ENCODE measurements at places on chromosomes 1 and 21.

DNA sequence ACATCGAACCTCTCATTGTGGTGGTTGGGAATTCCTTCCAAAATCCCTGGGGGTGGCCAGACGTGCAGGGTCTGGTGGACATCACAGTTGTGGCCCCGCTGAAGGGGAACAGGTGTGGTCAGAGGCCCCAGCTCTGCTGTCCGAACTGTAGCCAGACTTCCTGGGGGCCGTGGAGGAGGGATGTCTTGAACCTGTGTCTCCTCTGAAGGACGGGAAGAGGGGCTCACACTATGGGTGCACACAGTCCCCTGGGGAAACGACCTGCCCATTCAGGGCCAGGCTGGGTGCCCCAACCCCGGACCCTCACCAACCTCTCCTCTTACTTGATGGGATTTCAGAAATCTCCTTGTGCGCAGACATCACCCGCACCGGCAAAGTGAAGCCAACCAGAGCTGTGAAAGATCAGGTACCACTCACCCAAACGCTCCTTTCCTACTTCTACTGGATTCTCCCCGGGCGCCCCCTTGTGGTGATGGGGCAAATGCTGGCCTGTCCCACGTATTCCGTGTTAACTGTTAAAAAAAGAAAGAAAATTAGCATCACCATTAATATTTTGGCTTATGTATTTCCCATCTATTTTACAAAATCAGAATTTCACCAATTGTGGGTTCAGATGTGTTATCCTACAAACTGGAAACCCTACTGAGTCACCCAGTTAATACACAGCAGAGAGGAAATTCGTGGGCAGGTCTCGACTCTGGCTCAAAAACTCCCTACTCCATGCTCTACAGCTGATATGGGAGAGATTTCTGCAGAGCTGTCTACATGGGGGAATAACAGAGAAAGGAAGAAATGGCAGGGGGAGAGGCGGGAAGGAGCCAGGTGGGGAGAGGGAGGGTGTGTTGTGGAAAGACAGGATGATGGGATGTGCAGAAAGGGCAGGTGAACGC, 28.1 kb downstream of the PADI4 start:
- DNase-seq, result peak; percentile 58

DNA sequence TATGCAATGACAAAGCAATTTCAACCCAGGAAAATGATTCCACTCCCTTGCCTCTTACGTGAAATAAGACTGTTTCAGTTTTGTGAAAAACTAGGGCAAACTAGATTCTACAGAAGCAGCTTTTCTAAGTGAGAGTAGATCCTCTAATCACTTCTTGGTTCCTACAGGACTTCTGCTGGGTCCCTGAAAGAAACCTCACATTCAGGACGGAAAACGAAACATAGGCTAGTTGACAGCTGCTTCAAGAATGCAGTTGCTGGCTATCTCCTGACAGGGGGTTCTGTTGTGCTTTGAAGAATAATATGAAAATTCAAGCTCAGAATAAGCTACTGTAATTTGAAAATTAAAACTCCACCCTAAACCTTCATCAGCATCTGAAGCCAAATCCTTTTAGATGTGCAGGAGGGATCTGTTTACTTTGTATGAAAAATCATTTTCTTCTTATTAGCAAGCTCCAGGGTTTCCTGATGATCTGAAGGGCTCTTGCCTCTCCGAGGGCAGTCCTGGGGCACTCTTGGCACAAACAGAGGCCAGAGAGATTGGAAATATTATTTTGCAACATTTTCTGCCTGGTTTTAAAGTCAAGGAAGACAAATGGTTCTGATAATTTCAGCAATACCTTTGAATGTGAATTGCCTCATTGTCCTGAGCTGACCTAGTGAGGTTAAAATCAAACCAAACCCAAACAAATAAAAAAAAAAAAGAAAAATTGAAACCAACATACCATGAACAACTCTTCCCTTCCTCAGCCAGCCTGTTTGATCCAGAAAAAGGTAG, 55.0 kb downstream of the NTMT2 start:
- DNase-seq, result no peak

- no peak for DNase-seq
Measured at GRCh38 chr21:25898671-25899070, 163.9 kb downstream of the GABPA start.

GRCh38 chr1:110687250-110687649, 12.5 kb upstream of the KCNA3 start:
- no peak for DNase-seq

DNA sequence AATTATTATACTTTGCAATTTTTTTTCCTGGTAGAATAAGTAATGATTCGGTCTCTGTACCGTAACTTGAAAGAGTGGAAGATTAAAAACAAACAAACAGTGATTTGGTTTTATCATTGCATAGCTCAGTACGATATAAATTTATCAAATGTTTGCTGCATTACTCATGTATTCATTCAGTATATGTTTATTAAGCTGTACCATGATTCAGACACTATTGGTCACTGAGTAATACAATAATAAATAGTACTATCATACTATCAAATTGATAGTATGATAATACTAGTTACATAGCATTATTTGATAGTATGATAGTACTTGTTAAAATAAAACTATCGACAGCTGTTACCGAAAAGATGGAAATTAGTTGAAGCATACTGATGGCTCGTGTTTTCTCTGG, 12.1 kb downstream of the CENPF start:
- DNase-seq, result no peak

DNA sequence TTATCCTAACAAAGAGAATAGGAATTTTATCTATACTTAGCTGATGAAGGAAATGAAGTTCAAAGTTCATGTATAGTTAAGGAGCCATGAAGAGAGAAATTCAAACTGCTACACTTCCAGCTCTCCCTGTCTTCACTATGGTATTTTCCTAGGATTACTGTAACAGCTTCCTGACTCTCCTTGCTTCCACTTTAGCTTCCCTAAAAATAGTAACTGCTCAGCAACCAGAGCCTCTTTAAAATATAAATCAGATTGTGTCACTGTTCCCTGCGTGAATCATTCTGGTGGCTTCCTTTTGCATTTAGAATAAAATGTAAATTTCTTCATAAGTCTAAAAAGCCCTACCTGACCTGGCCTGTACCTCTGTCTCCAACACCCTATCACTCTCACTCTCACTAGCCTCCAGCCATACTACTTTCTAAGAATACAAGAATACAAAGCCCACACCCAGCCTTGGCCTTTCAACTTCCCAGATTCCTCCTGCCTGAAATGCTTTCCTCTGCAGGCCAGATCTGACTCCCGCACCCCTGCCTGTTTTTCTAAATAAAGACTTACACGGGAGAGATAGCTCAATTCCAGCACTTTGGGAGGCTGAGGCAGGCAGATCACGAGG, 30.5 kb downstream of the OR10J1 start:
- DNase-seq, result no peak

DNA sequence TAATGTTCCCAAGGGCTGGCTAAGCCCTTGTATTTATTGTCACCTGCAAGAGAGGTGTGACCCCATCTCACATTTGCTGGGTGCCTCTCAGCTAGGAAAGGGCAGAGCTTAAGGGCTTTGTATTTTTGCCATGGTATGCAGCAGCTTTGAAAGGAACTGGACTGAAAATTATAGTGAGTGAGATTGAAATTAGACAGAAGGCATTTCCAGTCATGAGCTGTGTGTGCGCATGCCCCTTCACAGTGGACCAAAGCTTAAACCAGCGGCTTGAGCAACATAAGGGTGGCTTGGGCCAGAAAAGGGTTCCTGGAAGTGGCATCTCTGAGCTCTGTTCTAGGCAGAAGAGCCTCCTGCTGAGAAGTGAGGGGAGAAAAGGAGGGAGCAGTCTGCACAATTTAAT, 19.8 kb downstream of the MYOG start:
- no peak for DNase-seq

DNA sequence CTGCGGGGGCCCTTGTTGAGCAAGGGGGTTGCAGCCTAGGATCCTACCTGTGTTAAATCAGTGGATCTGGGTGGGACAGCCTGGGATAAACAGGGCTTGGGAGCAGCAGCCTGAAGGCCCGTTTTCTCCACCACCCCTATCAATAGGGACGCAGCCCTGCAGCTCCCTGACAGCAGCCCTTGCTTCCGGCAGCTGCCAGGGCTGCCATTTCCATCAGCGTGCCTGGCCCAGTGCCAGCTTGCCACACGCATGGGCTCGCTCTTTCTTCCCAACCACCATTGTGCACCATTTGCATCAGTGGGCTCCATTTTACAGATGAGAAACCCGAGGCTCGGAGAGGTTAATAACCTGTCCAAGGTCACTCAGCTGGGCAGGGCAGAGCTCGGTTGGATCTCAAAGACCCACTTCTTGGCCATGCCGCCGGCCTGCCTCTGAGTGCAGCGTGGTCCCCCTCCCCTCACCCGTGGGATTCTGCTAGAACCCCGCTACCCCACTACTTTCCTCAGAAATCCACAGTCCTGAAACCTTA, 3.8 kb downstream of the WNT4 start:
- DNase-seq, result no peak

DNA sequence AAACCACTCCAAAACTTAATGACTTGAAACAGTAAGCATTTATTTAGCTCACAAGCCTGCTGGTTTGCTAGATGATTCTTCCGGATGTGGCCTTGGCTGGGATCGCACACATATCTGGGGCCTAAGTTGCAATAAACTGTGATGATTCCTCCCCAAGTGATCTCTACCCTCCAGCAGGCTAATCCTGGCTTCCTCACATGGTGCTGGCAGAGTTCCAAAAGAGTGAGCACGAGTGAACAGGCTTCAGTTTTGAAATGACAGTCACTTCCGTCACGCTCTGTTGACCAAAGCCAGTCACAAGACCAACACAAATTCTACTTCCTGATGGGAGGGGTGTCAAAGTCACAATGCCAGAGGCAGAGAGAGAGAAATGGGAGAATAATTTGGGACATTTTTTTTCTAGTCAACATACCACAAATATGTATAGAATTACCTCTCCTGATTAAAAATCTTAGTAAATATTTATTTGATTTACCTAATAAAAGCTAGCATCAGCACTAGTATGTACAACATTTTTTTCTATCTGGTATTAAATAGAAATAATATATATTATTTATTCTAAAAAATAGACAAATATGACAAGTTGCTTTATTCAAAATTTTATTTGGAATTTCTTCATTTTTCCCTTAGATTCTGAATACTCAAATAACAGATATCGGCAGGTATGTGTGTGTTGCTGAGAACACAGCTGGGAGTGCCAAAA, 292.7 kb downstream of the TPR start:
- DNase-seq, result no peak

- DNase-seq, result no peak
Measured at GRCh38 chr1:7705048-7705907, 65.8 kb upstream of the VAMP3 start.

GRCh38 chr1:35047188-35047858, 15.6 kb upstream of the ZMYM6 start:
- DNase-seq, result no peak

DNA sequence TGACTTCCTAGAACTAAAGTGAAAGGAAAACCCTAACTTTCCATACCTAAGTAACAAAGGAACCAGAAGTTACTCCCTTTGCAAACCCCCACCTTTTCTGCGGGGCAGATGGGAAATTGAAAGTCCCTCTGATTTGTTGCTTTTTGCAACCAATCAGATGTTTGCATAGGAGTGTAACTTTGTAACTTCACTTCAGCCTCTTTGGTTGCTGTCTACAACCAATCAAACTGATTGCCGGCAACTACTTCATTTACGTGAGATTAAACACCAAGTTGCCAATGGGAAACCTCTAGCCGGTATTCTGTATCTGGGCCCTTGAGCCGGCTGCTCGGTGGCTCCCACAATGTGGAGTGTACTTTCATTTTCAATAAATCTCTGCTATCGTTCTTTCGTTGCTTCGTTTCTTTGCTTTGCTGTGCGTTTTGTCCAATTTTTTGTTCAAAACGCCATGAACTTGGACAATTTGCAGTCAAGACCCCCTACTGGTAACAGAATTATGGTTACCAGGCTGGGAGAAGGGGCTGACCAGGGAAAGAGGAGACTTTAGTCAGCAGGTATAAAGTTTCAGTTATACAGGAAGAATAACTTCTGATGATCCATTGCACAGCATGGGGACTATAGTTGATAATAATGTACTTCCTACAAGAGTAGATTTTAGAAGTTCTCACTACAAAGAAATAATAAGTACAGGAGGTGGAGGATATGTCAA, 69.2 kb upstream of the RGS2 start:
- DNase-seq, result no peak

DNA sequence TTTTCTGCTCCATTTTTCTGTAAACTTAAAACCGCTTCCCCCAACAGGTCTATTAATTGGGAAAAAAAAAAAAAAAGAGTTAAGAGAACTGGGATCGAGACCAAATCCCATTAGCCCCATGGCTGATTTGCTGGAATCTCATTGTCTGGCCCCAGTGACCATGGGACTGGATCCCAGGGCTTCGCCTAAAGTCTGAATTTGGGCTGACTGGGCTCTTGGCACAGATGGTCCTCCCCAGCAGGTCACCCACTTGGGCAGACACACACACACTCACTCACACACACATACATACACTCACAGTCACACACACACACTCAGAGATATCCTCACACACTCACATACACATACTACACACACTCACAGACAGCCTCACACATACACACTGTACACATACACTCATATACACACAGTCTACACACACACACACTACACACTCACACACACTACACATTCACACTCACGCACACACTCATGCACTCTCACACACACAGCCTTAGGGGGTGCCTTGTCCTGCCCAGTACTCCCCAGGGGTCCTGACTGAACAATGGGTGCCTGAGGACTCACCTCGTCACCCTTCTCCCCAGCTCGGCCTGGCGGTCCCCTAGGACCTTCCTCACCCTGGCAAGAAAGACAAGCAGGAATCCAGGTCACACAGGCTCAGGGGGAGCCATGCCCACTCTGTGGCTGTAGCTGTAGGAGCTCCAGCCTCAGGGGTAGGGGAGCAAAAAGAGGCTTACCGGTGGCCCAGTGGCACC, 7.5 kb downstream of the COL9A2 start:
- no peak for DNase-seq

DNA sequence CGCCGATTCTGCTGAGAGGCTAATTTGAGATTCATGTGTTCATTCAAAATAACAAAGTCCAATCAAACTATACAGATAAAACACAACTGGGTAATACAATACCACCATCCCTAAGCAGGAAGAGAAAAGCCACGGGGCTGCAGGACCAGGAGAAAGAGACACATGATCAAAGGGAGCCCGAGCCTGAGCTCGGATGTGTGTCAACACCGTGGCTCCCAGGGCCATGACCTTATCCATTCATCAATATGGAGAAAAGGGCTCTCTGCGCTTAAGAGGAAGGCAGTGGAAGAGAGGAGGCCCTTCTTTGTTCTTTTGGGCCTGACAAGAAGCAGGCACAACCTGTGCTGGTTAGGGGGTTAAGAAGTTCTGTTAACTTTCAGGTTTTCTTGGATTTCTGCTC, 56.7 kb downstream of the HUNK start:
- no peak for DNase-seq

- no peak for DNase-seq
Measured at GRCh38 chr1:167631936-167632614, 2.0 kb downstream of the RCSD1 start.

GRCh38 chr1:209883341-209883971, 54.6 kb upstream of the SYT14 start:
- no peak for DNase-seq

Measured in NK-92 treated with Interleukin-12 subunit alpha and Interleukin-12 subunit beta, amount 100 ng/mL, for 24 hours (cell line).